ENCODE measurements at places on chromosomes 7 and 10.

GRCh38 chr10:51206500-51206899, 132.2 kb downstream of the PRKG1 start:
- no peak for DNase-seq

- no peak for DNase-seq
Measured at GRCh38 chr7:38736138-38736537, 105.0 kb upstream of the AMPH start.

DNA sequence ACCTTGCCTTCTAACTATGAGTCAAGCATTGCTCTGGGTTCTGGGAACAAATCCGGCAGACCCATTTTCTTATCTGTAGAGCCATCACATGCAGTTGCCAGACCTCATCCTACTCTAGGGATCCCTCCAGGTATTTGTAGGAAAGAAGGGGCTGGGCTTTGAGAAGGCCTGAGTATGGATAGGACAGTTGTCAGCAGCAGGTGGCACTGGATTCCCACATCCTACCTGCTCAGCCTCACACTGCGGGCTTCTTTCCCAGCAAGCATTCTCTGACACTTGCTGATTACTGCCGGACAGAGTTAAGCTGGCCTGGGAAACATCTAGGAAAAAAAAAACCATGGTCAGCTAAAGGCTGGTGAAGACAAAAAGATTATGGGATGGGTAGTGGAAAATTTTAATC, 224.1 kb downstream of the CCSER2 start:
- no peak for DNase-seq

DNA sequence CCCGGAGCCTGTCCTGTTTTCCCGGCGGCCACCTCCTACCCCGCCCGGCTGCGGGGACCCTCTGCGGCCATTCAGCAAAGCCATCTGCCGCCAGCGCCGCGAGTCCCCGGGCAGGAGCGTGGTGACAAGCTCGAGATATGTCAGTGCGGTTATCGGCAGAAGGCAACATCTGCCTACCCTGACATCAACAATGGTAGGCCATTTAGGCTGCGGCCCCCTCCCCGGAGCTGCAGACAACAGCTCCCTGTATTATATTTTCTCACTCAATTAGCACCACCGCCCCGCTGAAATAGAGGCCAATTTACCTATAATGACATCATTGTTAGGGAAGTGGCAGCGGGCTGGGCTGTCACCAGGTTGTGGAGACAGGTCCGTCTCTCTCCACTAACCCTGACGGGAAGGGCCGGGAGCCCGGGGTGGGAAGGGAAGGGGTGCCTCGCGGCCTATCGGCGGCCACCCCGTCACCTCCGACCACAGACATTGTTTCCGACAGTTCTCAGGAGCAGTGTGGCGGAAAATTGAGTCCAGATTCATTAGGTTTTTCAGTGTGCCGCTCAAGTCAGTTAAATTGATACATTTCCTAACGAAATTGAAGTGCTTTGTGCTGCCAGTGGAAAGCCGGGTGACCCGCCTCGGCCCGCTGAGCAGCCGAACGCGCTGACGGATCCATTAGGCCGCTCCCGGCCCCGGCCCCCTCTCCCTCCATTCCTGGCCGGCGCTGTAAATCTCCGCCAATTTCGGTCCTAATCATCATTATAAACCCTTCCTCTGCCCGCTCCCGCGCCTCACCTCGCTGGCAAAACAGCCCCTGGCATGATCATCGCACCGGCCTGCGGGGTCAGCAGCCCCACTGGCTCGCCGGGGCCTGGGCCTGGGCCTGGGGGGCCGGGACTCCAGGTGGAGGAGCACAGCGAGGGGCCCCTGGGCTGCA, 43.0 kb downstream of the UNCX start:
- no peak for DNase-seq

DNA sequence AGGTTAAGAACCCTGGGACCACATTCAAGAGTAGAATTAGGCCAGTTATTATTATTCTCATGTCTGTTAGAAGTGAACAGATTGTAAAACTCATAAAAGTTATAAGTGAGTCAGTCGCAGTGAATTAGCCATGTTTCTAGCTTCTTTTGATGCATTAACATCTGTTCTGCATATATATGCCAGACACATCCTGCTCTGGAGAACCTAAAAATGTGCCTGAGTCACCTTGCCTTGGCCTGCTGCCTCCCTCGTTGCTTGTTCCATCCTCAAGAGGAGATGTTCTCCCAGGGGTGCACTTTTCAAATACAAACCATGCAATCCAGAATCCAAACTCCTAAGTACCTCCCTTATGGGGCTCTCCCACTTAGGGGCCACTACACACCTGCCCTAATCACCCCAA, 14.8 kb downstream of the TSPAN12 start:
- DNase-seq: no peak

GRCh38 chr10:33746836-33747268, 412.4 kb upstream of the NRP1 start:
- no peak for DNase-seq

DNA sequence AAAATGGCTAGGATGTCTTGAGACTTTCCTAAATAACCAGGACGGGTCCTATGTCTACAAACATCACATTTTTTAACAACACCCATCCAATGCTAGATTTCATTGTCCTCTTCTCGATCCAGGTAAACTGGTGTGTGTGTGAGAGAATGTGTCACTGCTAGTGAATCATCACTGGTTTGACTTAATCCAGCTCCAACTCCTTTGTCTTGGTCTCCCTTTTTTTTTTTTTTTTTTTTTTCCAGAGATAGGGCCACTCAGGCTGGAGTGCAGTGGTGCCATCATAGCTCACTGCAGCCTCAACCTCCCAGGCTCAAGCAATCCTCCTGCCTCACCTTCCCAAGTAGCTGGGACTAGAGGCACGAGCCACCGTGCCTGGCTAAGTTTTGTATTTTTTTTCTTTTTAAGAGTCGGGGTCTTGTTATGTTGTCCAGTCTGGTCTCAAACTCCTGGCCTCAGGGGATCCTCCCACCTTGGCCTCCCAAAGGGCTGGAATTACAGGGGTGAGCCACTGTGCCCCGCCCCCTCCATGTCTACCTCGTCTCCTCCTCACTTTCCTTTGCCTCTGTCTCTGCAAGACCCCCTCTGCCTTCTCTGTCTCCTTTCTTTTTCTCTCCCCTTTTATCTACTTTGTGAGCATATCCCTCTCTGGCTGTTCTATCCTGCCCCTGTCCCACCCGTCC, 2.2 kb upstream of the UFSP1 start:
- no peak for DNase-seq

DNA sequence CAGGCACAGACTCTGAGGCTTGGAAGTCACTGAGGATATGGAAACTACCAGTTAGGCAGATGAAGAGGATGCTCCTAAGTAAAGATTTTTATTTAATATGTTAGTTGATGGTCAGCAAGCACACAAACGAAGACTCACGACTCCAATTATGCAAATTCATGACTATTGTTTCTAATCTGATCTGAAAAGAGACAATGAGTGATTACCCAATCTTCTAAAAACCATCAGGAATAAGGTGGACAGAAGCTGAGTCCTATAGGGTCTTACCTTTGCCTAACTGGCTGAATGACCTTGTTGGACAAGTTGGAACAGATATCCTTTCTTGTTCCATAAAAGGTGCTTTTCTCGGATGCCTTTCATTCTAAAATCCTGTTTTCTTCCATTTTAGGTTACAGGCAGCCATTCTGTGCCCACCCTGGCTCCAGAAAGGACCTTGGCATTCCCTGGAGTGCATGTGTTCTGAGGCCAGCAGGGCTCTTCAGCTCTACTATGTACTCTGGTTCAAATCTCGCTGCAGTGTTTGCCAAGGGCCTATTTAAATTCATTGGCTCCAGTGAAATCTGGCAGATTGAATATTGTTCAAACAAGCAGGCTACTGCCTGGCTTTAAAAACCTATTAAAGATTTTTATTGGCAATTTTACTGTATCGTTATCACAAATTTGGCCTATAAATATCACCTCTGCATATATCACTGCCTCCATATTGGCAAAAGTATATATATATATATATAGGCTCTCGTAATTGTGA, 77.5 kb downstream of the SLC25A13 start:
- DNase-seq: no peak

- no peak for DNase-seq
Measured at GRCh38 chr10:7797582-7797981, 9.6 kb downstream of the ATP5F1C start.

DNA sequence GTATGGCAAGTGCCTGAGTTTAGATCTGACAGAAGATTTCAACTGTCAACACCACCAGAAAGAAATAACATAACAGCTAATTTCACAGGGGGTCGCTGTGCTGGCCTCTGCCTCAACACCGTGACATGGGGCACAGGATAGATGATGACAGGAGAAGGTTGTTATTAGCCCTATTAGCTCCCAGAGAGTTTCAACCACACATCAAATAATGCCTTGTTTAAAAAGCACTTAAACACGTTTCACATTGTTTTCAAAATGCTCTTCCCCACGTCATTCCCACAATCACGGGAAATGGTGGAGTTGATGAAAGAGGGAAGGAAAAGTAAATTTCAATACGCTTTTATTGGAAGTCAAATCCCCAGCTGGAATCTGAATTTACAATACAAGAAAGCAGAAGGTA, 184.7 kb downstream of the MAGI2 start:
- no peak for DNase-seq

DNA sequence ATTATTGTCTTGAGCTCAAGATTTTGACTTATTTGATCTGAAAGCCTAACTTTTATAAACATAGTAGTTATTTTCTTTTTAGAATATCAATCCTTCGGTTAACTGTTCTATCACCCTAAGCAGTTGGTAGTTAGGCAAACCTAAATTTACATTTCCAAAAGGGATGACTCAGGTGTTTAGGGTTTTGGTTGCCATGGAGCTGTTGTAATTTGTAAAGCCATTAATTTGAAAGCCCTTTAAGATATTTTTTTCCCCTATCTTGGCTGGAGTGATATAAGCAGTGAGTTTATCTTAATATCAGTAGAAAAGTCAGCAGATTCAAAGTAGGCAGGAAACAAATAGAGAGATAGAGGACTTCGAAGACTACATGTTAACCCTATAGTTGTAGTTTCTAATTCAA, 1472.6 kb upstream of the CELF2 start:
- no peak for DNase-seq

- DNase-seq: no peak
Measured at GRCh38 chr7:64887756-64888508, 15.1 kb upstream of the ZNF273 start.

DNA sequence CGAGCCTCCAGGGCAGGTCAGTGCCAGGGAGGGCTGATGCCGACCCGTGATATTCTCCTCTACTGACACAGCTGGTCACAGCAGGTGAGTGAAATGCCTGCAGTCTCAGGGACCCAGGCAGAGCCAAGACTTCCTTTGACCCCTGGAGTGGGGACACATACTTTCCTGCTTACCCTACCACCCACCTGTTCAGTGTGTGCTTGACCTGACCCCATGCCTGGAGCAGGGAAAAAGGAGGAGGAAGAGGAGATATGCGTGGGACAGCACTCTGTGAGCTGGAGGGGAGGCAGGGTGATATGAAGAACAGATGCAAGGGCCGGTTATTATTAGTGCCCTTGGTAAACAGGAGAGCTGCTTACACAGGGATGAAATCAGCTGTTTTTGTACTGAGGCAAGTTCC, 40.8 kb upstream of the WIPF3 start:
- no peak for DNase-seq

- no peak for DNase-seq
Measured at GRCh38 chr10:3408603-3409365, 236.2 kb upstream of the PITRM1 start.

GRCh38 chr7:95316588-95316987, 7.7 kb downstream of the PON1 start:
- no peak for DNase-seq

GRCh38 chr10:95459446-95460045, 101.6 kb downstream of the SORBS1 start:
- DNase-seq: no peak

GRCh38 chr7:131365838-131366237, 38.2 kb downstream of the MKLN1 start:
- DNase-seq: no peak

DNA sequence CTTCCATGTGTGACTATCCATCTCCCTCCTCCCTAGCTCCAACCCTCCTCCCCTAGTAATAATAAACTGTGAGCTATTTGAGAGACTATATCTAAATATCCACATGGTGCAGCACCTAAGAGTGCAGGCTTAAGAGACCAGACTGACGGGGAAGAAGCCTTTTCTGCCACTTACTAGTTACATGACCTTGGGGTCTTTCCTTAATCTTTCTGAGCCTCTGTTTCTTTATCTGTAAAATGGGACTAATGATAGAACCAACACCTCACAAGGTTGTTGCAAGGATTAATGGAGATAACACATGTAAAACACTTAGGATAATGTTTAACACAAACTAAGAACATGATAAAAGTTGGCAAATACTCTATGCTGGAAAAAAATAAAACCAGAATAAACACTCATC, 37.1 kb upstream of the FBXW4 start:
- no peak for DNase-seq

- no peak for DNase-seq
Measured at GRCh38 chr7:35353481-35353880, 99.6 kb upstream of the TBX20 start.

DNA sequence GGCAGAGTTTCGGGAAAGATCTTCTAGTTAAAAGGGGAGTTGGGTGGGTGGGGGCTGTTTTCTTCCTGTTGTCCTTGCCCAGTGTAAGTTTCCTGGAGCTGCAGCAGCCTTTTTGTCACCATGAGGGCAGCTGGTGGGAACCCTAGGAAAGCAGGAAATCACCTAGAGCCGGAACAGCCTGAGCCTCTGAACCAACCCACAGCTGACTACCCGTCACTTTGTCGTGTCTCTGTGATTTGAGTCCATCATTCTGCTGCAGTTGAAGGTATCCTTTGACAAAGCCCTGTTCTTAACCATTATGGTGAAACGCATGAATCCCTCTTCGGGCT, 1.2 kb upstream of the C10orf143 start:
- no peak for DNase-seq
